ENCODE measurements at places on chromosomes 2 and 18.

DNA sequence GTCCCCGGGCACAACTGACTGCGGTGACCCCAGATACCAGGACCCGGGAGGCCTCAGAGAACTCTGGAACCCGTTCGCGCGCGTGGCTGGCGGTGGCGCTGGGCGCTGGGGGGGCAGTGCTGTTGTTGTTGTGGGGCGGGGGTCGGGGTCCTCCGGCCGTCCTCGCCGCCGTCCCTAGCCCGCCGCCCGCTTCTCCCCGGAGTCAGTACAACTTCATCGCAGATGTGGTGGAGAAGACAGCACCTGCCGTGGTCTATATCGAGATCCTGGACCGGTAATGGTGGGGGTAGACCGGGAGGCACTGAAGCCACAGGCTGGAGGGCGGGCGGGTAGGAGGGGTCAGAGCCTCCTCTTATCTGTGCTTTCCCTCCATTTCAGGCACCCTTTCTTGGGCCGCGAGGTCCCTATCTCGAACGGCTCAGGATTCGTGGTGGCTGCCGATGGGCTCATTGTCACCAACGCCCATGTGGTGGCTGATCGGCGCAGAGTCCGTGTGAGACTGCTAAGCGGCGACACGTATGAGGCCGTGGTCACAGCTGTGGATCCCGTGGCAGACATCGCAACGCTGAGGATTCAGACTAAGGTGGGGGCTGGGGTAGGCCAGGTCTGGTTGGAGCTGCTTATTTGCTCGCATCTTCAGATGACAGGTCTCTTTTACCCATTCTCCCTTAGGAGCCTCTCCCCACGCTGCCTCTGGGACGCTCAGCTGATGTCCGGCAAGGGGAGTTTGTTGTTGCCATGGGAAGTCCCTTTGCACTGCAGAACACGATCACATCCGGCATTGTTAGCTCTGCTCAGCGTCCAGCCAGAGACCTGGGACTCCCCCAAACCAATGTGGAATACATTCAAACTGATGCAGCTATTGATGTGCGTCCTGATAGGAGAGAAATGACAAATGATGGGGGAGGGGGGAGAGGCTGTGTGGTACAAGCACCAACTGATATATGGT lies 780 bp downstream of the HTRA2 start:
- peak; percentile 55 for DNase-seq

DNA sequence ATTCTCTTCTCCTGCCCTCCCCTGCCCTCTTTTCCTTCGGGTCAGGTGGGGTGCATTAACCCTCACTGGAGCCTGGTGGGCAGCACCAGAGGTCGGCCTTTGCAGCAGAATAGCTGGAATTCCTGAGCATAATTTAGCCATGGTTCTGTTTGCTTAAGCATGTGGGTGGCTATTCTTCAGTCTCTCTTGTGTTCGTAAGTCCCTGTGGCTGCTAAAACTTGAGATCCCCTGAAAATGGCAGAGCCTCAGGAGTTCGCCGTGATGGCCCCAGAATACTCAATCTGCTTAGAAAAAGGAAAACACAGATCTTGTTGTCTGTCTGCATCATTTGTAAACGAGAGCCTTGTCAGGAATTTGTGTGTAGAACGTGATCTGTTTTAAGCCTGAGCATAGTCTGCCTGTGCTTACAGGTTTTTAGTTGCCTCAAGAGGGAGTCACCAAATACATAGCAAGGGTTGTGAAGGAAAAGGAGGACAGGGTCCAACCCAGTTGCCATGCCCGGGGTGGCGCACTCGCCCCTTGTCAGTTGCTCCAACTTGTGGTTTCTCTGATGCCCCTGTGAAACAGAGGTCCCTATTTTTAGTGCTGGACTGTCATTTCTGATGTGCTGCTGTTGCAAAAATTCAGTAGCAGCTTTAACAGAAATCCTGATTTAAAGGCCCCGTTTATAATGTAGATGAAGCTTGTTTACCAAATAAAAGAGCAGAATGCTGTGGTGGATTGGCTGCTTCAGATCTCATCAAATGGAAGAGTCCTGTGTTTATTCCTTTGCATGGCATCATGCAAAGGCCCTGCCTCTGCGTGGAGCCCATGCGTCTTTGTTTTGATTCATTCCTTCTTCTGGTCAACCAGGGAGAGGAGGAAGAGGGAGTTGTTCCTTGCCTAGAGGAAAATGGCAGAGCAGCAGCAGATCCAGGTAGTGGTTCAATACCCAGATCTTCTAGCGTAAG lies 74.8 kb downstream of the WDSUB1 start:
- no peak for DNase-seq

- DNase-seq = no peak
These were observed 67.7 kb upstream of the L3MBTL4 start for GRCh38 chr18:6482198-6482977.

- DNase-seq = peak; percentile 38
These were observed 113.5 kb downstream of the NYAP2 start for GRCh38 chr2:225512876-225513540.

DNA sequence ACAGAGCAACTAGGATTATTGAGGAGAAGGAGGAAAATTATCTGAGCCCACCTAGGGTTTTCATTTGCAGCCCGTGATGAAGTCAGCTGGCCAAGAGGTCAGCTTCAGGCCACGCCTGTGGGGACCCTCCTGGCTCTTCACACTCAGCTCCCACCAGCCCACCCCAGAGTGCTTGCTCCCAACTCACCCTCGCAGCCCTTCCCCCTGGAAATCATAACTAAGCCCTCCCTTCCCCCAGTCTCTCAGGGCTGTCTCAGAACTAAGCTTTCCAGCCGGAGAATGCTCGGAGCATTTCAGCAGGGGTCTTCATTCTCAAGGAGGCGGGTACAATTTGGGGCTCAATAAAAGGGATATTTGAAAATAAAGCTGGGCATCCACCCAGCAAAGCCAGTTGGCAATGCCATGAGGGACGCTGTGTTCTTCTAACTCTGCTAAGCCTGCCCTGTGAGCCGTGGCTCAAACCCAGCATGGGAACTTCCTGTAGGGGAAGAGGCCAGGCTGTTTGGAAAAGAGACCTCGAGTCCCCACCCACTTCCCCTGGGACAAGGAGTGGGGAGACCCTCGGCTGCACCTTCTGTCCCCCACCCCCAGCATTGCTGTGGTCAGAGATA lies 194.9 kb downstream of the CTIF start:
- DNase-seq = no peak

- peak; percentile 59 for DNase-seq
These were observed 26.9 kb upstream of the INSIG2 start for GRCh38 chr2:118061135-118061955.

- DNase-seq = peak; percentile 75
These were observed 88.3 kb upstream of the PPP1CB start for GRCh38 chr2:28663359-28663758.

DNA sequence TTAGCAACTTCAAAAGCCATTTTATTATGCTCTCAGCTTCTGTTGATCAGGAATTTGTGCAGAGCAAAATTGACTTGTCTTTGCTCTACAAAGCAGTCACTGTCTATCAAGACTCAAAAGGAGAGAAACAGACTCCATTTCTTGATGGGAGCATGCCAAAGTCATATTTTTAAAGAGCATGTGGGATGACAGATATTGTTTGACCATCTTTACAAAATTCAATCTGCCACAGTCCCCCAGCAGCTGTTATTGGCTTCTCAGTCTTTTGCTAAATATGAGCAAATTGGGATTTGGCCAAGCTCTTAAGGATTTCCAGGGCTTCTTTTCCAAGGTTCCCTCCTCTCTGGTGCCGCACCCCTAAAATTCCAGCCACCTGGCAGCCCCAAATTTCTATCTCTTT lies 67.9 kb downstream of the TEX51 start:
- no peak for DNase-seq

DNA sequence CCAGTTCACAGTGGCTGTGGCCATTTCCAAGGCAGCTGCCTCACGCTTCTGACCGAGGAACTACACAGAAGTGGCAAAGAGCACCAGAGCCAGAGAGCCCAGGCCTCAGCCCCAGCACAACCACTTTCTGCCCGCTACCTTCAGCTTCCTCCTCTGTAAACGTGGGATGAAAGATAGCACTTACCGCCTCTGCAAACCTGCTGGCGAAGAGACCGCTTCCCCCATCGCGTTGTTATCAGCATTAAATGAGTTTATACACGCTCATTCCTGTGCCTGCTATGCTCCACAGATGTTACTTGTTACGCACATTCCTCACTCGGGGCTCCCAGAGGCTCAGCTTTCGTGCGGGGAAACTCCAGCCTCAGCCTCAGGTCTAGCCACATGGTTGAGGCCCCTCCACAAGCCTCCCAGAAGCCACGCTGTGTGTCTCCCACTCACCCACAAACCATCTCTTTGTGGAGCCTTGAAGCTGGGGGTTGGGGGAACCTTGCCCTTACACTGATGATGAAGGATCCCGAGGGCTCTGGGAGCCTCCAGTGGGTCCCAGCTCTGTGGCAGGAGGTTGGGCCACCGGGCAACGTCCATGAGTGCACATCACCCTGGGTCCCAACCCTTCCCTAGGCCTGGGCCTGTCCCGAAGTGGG lies 63.3 kb upstream of the SMAD7 start:
- DNase-seq = no peak

DNA sequence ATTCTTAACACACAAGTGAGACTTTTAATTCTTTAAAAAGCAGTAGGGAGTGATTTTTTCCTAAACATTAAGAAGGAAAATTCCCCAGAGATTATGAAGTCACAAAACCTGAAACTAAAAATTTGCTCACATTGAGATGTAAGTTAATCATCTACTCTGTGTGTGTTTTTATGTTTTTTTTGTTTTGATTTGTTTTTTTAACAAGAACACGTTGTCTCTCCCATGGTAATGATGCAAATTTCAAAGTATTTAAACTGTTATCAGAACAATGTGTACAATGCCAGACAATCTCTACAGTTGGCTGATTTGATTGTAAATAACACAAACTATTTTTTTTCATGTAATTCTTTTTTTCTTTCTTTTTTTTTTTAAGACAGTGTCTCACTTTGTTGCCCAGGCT lies 71.5 kb downstream of the COLEC12 start:
- DNase-seq = no peak

DNA sequence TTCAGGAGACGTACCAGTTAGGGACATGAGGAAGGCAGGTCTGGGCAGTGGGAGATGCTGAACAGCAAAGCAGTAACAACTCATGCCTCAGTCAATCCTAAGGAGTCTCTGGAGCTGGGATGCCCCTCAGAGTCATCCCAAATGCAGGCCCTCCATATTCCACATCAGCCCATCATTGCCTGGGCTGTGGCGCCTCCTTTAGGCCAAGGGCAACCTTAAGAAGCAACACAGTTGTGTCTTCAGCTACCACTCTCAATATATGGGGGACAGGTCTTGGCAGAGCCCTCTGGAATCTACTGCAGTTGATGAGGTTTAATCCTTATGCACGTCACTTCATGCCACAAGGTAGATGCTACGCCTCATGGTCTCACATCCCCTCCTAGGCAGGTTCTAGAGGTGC lies 682.0 kb upstream of the RAB6C start:
- DNase-seq = no peak

GRCh38 chr2:24238158-24238557 lies 63.3 kb downstream of the FAM228A start:
- DNase-seq = no peak

DNA sequence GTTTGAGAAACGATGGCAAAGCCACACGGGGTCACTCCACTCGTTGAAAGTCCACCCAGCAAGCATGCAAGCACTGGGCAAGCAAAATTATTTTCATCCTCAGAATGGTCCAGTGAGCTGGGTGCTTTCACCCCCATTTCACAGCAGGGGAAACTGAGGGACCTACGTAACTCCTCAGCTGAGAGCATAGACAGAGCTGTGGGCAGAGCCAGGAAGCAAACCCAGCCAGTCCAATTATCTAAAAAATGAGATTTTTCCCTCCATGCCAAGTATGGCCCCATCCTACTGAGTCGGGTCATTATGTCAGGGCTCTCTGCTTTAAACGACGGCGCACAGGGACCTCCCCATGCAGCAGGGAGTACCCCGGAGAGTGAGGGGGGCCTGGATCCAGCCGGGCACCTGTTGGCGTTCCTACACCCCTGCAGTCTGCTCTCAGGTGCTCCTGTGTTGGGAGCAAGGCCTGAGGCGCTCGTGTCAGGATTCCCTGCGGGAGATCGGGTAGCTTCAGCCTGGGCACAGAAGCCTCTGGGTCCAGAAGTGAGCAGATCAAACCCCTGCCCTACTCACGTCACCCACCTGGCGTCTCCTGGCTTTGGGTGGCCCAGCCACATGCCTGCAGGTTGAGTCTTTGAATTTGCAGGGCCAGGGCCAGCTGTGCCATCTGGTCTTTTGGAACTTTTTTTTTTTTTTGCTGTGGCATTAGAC lies 17.3 kb downstream of the TWIST2 start:
- DNase-seq = no peak

DNA sequence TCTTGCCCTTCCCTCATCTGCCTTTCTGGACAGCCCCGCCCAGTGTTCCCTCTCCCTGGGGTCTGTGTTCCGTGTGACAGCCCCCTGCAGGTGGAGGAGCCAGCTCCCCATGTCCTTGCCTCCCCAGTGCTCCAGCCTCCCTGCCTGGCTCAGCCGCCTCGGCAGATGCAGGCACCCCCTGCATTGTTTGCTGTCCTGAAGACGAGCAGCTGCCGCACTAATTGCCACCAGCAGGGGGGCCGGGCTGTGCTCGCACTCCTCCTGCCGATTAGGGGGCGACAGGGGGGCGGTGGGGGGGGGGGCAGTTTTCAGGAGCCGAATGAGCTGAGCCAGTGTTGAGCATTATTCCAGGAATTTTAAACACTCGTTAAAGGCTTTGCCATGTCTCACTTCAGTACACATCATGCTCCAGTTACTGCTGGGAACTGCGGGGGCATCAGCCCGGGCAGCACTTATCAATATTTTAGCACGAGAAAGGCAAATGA lies 23.3 kb downstream of the SIX3 start:
- DNase-seq = no peak

DNA sequence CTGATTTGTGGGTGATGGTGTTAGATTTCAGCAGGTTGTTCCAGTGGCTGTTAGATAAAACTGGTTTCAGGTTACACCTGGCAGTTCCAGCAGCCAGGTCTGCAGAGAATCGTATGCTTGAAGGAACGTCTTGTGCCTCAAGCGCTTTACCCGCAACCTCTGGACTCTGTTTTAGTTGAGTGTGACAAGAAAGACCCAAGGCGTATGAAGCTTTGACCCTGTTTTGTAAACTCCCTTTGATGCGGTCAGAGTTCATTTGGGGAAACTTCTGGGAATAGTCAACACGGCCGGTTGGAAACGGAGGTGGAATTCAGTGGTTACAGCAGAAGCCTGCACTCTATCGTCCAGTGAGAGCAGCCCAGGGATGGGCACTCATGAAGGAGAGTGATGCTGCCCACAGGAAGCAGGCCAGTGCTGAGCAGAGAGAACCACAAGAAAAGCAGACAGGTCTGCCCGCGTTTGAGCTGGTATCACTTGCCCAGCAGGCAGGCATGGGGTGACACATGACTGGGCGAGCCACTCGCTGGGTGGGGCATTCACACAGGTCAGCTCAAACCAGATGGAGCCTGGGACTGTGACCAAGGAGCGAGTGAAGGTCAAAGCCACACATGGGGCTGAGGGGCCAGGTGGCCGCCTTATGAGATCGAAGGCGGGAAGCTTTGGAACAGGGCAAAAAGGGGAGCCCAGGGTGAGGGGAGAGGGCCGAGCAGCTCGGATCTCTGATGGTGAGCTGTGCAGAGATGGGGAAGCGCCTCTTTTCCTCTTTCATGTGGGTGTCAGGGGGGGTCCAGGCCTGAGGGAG lies 99.6 kb upstream of the MBOAT2 start:
- no peak for DNase-seq

- no peak for DNase-seq
These were observed 108.1 kb downstream of the CTIF start for GRCh38 chr18:48646976-48647375.
